ENCODE measurements at places on chromosomes 12 and 14. TPM values are rescaled to one million over a fixed set of nuclear protein-coding genes. Genes with fewer than 3 reads are reported as not detected.

RDH16 gene
- total RNA-seq = 0.85 TPM

GLS2 gene
- 14.8 TPM for total RNA-seq

LHX5 gene
- total RNA-seq = 1.5 TPM

PPM1A gene
- 38.2 TPM for total RNA-seq

SSTR1 gene
- 1.9 TPM for total RNA-seq

KLRD1 gene
- 0.16 TPM for total RNA-seq

BIN2 gene
- 0.20 TPM for total RNA-seq

KLRC1 gene
- not detected for total RNA-seq

TCL1B gene
- 7.0 TPM for total RNA-seq

RHOJ gene
- not detected for total RNA-seq

ARHGEF25 gene
- 11.9 TPM for total RNA-seq

AMN gene
- 2.8 TPM for total RNA-seq

SHMT2 gene
- total RNA-seq = 265 TPM

CCDC196 gene
- not detected for total RNA-seq

LRP1-AS gene
- not detected for total RNA-seq

DEPDC4 gene
- total RNA-seq = 5.5 TPM

NID2 gene
- total RNA-seq = 5.4 TPM

REP15 gene
- total RNA-seq = not detected

VDR gene
- 0.76 TPM for total RNA-seq

AMDHD1 gene
- total RNA-seq = 1.1 TPM

TROAP gene
- 89.2 TPM for total RNA-seq

TMEM30B gene
- total RNA-seq = 17.8 TPM

CHST11 gene
- 23.2 TPM for total RNA-seq

BMP4 gene
- 8.4 TPM for total RNA-seq

TAS2R20 gene
- 0.81 TPM for total RNA-seq

NAA30 gene
- total RNA-seq = 16.9 TPM

KRT80 gene
- 0.11 TPM for total RNA-seq

CTDSP2 gene
- total RNA-seq = 122 TPM

SVOP gene
- 0.04 TPM for total RNA-seq

TCP11L2 gene
- total RNA-seq = 12.8 TPM

KRT6C gene
- not detected for total RNA-seq

ASB2 gene
- total RNA-seq = 0.71 TPM

KLRC4 gene
- total RNA-seq = not detected

PGF gene
- 5.0 TPM for total RNA-seq

ADCY4 gene
- total RNA-seq = 2.4 TPM

GARIN6 gene
- not detected for total RNA-seq

GLIPR1L1 gene
- total RNA-seq = 0.69 TPM

SIX4 gene
- total RNA-seq = 41.6 TPM

CTSG gene
- not detected for total RNA-seq

PZP gene
- 0.18 TPM for total RNA-seq

SCNN1A gene
- 108 TPM for total RNA-seq

DNAH10 gene
- total RNA-seq = 0.09 TPM
